DMS79 (cell line): ENCODE measurements at places on chromosomes 7 and 10.

DNA sequence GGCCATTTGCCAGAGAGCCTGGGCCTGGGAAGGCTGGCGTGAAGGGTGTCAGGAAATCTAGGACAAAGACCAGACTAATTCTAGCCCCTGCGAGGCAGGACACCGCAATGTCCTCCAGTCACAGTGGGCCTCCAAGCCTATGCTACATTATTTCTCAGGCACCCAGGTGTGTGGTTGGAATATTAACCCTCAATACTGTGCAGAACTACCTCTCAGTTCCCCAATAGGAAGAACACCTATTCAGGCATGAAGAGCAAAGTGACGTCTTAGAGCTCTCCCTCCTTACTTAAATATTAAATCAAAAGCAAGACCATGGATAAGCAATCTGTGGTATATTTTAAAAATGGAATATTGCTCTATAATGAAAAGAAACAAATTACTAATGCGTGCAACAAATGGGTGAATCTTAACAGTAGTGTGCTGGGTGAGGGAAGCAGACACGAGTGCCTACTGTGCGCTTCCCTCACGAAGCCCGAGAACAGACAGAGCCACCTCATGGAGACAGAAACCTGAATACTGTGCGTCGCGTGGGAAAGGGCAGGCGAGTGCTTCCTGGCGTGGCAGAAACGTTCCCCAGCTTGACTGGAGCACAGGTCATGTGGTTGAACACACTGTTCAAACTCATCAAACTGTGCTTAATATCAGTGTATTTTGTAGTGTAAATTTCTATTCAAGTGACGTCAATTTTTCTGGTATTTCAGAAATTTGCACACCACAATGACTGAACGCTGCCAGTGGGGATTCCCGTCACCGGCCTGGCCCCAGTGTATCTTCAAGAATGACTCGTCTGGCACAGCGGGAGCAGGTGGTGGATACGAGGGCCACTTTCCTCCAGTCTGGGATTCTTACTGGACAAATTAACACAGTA, 15.5 kb upstream of the PTPRN2 start:
- DNase-seq, result no peak

DNA sequence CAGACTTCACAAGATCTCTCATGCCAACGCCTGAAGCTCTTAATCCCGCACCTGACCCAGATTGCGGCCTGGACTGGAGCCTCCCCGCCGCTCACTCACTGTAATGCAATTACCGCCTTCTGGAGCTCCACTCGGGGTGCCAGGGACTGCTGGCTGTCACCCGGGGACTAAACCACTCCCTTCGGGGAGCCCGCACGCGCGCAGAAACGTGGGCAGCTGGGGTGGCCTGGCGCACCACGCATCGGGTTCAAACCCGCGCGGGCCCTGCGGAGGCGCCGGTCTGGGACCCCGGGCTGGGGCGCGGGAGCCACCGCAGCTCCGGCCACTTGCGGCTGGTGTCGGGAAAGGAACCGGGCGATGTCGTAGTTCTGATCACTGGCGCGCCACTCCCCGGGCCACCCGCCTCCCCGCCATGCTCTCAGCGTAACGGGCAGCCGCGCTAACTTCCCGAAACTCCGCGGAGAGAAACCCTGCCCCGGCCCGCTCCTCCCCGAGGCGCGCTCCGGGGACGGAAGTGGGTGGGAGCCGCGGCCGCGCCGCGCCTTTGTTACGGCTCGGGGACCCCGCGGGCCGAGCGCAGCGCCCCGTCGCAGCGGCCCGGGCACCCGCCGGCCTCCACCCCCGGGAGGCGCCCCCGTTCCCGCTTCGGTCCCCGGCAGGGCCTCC, 100.3 kb upstream of the SVIL start:
- DNase-seq, result no peak

- no peak for DNase-seq
Observed at GRCh38 chr10:96656839-96657238, 63.5 kb downstream of the PIK3AP1 start.

- no peak for DNase-seq
Observed at GRCh38 chr10:106765928-106766327, 398.6 kb downstream of the SORCS1 start.

- no peak for DNase-seq
Observed at GRCh38 chr7:47573758-47574481, 8.0 kb downstream of the TNS3 start.

DNA sequence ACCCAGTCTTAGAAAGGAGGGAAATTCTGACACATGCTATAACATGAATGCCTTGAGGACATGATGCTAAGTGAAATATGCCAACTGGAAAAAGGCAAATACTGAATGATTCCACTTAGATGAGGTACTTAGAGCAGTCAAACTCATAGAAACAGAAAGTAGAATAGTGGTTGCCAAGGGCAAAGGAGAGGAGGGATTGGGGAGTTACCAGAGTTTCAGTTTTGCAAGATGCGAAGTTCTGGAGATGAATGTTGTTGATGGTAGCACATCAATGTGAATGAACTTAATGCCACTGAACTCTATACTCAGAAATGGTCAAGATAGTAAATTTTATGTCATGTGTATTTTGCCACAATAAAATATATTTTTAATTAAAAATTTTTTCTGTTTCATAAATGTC, 38.9 kb downstream of the DRGX start:
- DNase-seq, result no peak

DNA sequence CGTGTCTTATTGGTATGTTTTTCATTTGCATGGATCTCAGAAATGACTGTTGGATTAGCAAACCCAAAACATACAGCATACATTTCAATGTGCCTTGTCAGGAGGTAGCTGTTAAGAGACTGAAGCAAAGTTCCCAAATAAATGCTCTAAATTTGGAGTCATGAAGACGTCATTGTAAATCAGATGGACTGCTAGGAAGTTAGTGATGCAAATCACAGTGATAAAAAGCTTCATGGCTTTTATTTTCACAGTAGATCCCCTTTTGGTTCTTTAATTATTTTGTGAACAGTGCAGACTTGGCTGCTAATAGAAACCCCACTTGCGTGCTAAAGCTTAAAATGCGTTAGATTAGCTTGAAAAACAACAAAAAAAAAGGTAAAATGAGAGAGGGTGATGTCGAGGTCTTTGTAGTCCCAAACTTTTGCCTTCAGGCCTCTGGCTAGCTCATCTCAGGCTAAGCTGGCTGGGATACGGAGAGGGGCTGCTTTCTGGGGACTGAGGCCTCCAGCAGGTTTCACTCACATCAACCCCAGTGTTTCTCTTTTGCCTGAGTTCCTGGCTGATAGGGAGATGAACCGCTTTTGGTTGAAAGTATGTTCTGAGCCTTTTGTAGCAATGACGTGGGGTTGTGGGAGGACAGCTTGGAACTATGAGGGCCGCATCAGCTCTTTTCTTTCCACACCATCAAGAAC, 107.1 kb upstream of the CDCA7L start:
- no peak for DNase-seq

GRCh38 chr7:20799566-20800366, 13.1 kb upstream of the SP8 start:
- no peak for DNase-seq

DNA sequence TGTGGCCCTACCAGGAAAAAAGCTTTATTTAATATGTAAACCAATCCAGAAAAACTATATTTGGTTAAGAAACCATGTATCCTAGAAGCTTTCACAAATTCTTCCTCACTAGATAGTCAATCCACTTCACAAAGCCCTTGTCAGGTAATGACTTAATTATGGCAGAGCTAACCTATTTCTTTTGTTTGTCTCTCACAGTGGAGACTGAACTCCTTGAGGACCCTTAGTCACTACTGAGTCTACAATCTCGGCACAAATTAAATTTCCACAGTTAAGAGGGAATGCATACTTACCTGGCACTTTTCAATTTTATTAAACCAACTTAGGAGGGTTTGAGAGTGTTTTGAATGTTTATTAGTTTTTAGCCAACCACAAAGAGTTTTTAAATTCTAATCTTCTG, 23.0 kb downstream of the WAPL start:
- DNase-seq, result peak; percentile 70

GRCh38 chr10:48252354-48252650, 22.2 kb downstream of the FRMPD2 start:
- DNase-seq, result no peak

DNA sequence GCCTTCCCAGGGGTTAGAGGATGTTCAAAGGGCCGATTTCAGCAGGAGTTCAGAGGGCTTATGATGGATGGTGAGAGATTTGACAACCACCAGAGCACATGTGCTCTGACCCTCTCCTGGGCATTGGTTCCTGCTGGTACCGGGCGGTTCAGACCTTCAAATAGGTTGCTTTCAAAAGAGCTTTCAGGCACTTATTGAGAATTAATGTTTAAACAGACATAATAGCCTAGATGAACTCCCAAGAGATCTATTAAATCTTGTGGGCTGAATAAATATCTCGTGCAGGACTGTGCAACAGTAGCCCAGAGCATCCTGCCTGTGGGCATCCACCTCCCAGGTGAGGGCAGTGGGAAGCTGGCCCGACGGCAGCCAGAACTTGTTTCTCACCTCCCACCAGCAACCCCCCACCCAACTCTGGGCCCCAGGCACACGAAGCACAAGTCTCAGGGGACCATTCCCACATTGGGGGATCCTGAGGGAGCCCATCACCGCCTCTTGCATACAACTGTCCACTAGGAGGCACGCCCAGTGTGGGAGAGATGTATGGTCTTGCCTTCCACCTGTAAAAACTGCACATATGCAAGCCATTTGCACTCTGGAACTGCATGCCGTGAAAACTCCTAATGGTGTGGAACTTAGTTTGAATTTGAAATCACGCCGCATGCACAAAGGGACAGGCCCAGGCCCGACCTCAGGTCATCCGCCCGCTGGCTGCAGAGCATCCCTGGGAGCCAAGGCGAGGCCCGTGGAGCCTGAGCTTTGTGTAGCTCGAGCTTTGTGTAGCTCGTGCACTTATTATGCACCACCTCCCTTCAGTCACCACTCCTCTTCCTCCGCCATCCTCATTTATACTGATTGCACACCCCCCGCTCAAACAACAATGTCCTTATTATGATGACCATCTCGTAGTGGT, 147.8 kb downstream of the ADCY1 start:
- DNase-seq, result peak; percentile 32

GRCh38 chr7:85974176-85974575, 669.5 kb upstream of the GRM3 start:
- DNase-seq, result no peak

DNA sequence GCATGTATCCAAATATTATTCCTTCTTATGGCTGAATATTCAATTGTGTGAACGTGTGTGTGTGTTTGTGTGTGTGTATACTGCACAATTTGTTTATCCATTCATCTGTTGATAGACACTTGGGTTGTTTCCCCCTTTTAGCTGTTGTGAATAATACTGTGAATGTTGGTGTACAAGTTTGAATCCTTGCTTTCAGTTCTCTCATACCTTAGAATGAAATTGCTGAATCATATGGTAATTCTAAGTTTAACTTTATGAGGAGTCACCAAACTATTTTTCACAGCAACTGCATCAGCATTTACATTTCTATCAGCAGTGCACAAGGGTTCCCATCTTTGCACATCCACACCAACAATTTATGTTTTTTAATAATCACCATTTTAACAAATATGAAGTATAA, 86.9 kb upstream of the GATAD1 start:
- DNase-seq, result no peak

DNA sequence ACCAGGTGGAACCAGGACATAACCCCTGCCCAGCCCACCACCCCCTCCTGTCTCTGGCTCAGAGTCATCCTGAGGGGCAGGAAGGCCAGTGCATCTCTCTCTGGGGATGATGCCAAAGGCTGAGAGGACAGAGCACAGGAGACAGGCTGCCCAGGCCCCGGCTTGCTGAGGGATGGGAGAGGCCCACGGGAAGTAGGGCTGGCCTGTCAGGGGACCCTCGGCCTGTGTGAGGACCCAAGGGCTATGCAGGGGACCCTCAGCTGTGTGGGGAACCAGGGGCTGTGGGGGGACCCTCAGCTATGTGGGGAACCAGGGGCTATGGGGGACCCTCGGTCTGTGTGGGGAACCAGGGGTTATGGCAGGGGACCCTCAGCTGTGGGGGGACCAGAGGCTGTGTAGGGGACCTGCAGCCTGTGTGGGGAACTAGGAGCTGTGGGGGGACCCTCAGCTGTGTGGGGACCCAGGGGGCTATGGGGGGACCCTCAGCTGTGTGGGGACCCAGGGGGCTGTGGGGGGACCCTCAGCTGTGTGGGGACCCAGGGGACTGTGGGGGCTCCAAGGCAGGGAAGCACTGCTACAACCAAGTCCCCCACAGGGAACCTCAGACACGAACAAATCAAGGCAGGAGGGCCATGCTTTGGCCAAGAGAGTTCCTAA, 27.7 kb downstream of the EBF3 start:
- DNase-seq, result no peak

DNA sequence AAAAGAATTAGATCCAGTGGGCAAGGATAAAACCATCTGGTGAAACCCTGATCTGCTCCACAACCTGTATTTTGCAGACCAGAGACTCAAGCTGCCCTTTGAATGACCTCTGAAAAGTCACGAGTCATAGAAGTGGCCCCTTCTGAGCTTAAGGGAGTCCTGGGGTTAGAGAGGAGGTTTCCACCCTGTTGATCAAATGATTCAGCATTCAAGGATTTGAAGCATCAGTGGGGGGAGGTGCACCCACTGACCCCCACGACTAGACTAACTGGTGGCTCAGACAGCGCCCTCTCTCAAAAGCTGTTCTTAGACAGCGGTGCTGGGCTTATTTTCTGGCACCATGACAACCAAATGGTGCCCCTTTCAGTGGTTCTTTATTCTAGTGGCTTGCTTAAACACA, 44.3 kb downstream of the PLCE1 start:
- no peak for DNase-seq

- DNase-seq, result no peak
Observed at GRCh38 chr10:33416209-33416608, 81.7 kb upstream of the NRP1 start.

GRCh38 chr7:147298611-147299043, 1182.0 kb downstream of the CNTNAP2 start:
- peak; percentile 3 for DNase-seq

- DNase-seq, result no peak
Observed at GRCh38 chr10:68471063-68471585, 649 bp downstream of the DNA2 start.

DNA sequence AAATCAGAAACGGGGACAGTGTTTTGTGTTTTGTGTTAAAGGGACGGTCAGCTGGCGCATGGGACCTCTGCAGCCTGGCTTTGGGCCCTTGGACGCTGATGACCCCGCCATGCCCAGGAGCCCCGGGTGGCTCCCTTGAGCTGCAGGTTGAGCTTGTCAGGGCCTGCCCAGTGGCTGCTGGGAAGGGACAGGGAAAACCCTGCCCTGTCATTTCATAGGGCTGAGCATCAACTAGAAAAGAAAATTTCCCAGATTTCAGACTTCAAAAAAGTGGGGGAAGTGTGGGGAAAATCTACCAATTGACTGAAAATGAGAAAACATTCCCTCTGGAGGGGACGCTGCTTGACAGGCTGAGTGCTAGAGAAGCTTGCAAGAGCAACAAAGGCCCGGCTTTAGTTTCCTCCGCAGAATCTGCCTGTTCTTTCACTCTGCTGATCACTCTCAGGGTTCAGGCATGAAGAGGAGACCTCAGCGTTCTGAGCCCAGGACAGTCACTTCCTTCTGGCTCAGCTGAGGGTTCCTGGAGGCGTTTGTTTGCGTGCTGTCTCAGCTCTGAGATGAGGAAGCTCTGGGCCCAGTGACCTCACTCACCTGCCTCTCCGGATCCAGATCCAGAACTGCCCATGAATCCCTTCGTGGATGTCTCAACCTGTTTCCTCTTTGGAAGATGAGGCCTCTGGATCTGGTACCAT, 18.6 kb upstream of the DNAJB6 start:
- DNase-seq, result no peak
